Adrenal gland (tissue), 19 donors: ENCODE measurements at places on chromosomes 7 and 10. TPM values are rescaled to one million over a fixed set of nuclear protein-coding genes. Genes with fewer than 3 reads are reported as not detected.

GRCh38 chr10:92760609-92761008 lies 70.9 kb downstream of the HHEX start:
- no peaks in the 10 kb centered on the region for H3K4me1 ChIP-seq
- no peaks in the 10 kb centered on the region for H3K27me3 ChIP-seq
- no peaks in the 10 kb centered on the region for H3K36me3 ChIP-seq
- no peak overlapping the region for H3K4me3 ChIP-seq

- H3K36me3 ChIP-seq, result no peaks in the 10 kb centered on the region
- H3K4me1 ChIP-seq, result no peaks in the 10 kb centered on the region
- no peaks in the 10 kb centered on the region for H3K27me3 ChIP-seq
- no peak overlapping the region for H3K27ac ChIP-seq
- H3K4me3 ChIP-seq, result no peak overlapping the region
- DNase-seq, result no peak
Measured at GRCh38 chr10:106284802-106285587, 879.5 kb downstream of the SORCS1 start.

DNA sequence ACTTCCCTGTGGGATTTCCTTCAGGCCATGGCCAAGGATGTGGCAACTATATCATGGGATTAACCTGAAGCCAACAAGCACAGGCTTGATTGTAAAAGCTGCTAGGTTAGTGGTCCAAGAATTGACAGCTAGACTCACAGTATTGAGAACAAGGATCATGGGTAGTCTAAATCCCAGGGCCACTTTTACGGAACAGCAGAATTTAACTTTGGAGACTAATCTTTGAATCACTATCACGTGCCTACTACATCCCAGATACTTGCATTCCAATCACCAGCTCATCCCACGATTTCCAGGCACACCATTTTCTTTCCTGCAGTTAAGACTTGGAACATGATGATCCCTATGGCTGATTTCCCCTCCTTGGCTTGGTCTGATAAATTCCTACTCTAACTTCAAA lies 65.6 kb upstream of the ADO start:
- H3K36me3 ChIP-seq, result no peaks in the 10 kb centered on the region
- no peak overlapping the region for H3K27ac ChIP-seq
- H3K4me3 ChIP-seq, result no peak overlapping the region
- H3K27me3 ChIP-seq, result no peaks in the 10 kb centered on the region

Gene AGK
- total RNA-seq, result 62.2 TPM

Gene WEE2
- total RNA-seq, result not detected
